ENCODE measurements at places on chromosomes 13 and 19.
A peak's percentile ranks its signal among the peaks of the same experiment; 100 is the strongest.

- no peaks in the 10 kb centered on the region for H3K4me1 ChIP-seq
- peaks cover 14% of the 10 kb centered on the region for H3K27me3 ChIP-seq
- H3K4me3 ChIP-seq: no peak overlapping the region
- H3K27ac ChIP-seq: no peak overlapping the region
Observed at GRCh38 chr19:29653398-29653797, 11.9 kb upstream of the PLEKHF1 start.

DNA sequence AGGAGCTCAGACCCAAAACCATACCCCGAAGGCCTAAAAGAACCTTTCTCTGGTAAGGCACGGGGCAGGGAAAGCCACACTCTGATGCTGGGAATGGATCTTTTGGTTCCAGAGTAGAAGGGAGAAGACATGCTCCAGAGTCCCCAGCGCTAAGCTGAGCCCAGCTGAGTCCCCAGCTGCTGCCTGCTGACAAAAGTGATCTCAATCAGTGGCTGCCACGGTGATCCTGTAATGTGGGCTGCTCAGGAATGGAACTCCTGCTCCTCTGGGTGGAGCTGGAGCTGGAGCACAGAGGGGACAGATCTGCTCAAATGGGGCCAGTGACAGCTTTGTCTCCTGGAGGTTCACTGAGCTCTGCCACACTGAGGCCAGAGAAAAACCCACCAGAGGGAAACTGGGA lies 70.5 kb downstream of the MLLT1 start:
- no peak for DNase-seq
- no peaks in the 10 kb centered on the region for H3K27me3 ChIP-seq
- H3K4me1 ChIP-seq: no peaks in the 10 kb centered on the region
- H3K4me3 ChIP-seq: no peak overlapping the region
- no peak overlapping the region for H3K27ac ChIP-seq
- H3K36me3 ChIP-seq: no peaks in the 10 kb centered on the region

- no peaks in the 10 kb centered on the region for H3K36me3 ChIP-seq
- no peaks in the 10 kb centered on the region for H3K27me3 ChIP-seq
- peaks cover 46% of the 10 kb centered on the region for H3K4me1 ChIP-seq
- no peak overlapping the region for H3K4me3 ChIP-seq
Observed at GRCh38 chr13:94063096-94063495, 416.4 kb downstream of the DCT start.

GRCh38 chr19:16134510-16134909 lies 9.0 kb upstream of the HSH2D start:
- no peak overlapping the region for H3K4me3 ChIP-seq
- no peak for DNase-seq
- no peak overlapping the region for H3K27ac ChIP-seq
- no peaks in the 10 kb centered on the region for H3K27me3 ChIP-seq
- peaks cover 26% of the 10 kb centered on the region for H3K36me3 ChIP-seq
- no peaks in the 10 kb centered on the region for H3K4me1 ChIP-seq

DNA sequence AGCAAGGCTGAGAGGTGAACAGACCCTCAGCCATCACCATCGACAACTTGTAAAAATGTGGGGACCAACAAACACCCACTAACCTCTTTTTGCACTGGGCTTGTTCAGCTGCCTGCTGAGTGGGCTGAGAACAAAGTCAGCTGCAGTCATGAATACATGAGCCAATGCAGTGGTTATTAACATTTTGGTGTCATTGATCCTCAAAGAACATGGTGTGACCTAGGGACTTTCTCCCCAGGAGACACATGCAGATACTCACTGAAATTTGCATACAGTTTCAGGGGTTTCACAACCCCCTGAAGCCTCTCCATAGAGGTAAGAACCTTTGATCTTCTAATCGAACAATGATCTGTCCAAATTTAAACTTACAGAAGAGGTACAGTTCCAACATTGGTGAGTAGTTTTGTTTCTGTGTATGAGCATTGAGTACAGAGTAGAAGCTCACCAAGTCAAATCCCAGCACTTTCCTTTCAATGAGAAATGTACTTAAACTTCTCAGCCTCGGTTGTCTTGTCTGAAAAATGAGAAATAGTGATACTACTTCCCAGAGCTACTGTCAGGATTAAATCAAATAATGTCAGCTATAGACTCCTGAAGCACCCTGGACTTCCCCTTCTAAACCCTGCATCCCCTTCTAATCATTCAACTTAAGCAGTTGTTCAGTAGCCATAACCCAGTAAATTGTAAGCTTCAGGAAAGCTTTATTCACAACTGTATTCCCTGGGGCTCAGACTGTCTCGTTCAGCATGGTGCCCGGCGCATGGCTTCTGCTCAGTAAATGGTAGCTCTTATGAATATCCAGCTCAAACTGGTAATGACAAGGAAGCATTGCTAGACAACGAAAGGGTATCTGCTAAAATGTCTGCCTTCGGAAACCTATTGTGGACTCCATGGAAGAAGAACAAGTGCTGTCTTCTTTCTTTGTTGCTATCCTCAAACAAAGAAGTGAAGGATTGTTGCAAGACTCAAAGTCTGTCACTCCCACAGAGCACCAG lies 148.7 kb downstream of the FOXO1 start:
- H3K4me3 ChIP-seq: no peak overlapping the region
- no peak for DNase-seq
- no peaks in the 10 kb centered on the region for H3K27me3 ChIP-seq
- H3K4me1 ChIP-seq: no peaks in the 10 kb centered on the region
- no peak overlapping the region for H3K27ac ChIP-seq

DNA sequence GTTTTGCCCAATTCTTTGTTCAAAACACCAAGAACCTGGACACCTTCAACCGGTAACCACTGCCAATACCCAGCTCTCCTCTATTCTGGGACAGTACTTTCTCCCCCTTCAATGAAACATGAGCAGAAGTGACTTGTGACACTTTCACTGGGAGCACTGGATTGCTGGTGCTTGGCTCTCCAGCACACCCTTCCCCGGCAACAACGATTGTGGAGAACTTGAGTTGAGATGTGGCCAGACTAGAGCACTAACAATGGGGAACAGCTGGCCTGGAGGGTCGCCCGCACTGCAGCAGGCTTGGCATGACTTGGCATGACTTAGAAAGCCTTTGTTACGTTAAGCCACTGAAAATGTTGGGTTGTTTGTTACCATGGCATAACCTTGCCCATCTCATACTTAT lies 7.5 kb upstream of the B3GLCT start:
- no peak overlapping the region for H3K27ac ChIP-seq
- DNase-seq: no peak
- H3K27me3 ChIP-seq: no peaks in the 10 kb centered on the region

- H3K36me3 ChIP-seq: no peaks in the 10 kb centered on the region
- peak overlapping the region; percentile 62 for H3K4me3 ChIP-seq
- H3K27ac ChIP-seq: peak overlapping the region; percentile 59
- peaks cover 16% of the 10 kb centered on the region for H3K4me1 ChIP-seq
- no peaks in the 10 kb centered on the region for H3K27me3 ChIP-seq
Observed at GRCh38 chr19:45637890-45638667, 1.1 kb downstream of the EML2 start.

GRCh38 chr19:913080-913748 lies at the start of gene R3HDM4:
R3HDM4 (minus strand) TSS chr19:913219; CDS start chr19:913157, 62 bp downstream.
- peak within 1 kb of the TSS; percentile 89 for H3K4me3 ChIP-seq
- peaks cover 13% of the 10 kb centered on the region for H3K27me3 ChIP-seq
- H3K4me1 ChIP-seq: peaks cover 13% of the 10 kb centered on the region
- H3K27ac ChIP-seq: peak within 1 kb of the TSS; percentile 77
- DNase-seq: peak; percentile 74

DNA sequence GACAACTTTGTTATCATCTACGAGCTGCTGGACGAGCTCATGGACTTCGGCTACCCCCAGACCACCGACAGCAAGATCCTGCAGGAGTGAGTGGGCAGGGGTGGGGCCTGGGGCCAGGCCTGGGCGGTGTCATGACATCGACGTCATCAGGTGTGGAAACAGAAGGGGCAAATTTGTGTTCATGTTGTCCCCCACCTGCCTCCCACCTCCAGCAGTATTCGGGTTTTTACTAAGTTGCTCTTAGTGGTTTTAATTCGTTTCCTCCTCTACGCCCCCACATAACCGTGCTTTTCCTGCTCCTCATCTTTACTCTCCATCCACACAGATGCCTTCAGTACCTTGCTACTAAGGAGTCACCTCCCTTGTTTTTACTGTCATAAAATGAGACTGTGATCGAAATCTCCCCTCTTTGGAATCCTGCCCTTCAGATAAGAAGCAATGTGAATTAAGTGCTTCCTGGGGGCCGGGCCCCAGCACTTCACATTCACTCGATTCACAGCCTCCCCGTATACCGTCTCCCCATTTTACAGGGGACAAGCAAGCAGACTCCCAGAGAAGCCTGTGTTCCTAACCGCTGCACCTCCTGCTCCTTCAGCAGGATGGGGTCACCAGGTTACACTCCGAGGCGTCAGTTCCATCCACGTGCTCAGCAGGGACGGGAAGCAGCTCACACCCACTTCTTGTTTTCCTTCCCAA lies 10.5 kb downstream of the AP1M1 start:
- H3K4me3 ChIP-seq: no peak overlapping the region
- peaks cover 23% of the 10 kb centered on the region for H3K36me3 ChIP-seq
- H3K4me1 ChIP-seq: no peaks in the 10 kb centered on the region

DNA sequence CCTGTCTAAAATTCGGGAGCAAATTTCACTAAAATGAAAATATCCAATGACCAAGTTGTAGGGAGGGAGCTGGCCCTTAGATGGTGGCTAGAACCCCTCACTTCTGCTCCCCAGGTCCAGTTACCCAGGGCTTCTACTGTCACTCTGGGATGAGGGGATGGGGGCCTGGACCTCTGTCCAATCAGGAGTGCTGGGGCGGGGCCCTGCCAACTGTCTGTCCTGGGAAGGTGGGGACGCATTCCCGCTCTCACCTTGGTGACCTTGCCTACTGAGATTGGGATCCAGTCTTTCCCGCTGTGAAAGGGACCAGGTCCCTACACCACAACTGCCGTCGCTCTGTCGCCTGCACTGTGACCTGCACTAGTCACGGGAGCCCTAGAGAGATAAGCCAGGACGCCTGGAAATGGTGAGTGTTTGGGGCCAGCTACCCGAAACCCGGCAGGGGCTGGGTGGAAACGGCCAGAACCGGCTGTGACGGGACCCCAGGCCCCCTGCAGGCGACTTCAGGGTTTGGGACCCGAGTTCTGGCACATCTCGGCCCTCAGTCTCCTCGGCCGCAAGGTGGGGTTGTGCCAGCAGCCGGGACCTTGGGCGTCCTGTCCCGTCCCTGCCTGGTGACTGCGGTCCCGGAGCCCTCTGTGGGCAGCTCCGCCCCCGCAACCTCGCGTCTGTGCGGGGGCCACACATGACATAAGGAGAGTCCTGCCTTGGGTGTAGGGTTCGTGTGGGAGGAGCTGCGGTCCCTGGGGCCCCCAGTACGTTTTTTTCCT lies 22.8 kb downstream of the ZNF20 start:
- H3K4me3 ChIP-seq: no peak overlapping the region
- H3K27me3 ChIP-seq: no peaks in the 10 kb centered on the region
- H3K27ac ChIP-seq: no peak overlapping the region
- H3K36me3 ChIP-seq: peaks cover 19% of the 10 kb centered on the region
- H3K4me1 ChIP-seq: no peaks in the 10 kb centered on the region
- no peak for DNase-seq

GRCh38 chr13:51360489-51360888 lies 21.0 kb downstream of the SERPINE3 start:
- peaks cover 44% of the 10 kb centered on the region for H3K36me3 ChIP-seq
- H3K4me3 ChIP-seq: no peak overlapping the region
- DNase-seq: no peak
- H3K27ac ChIP-seq: no peak overlapping the region
- H3K27me3 ChIP-seq: no peaks in the 10 kb centered on the region
- H3K4me1 ChIP-seq: no peaks in the 10 kb centered on the region

- H3K27me3 ChIP-seq: no peaks in the 10 kb centered on the region
- no peak overlapping the region for H3K4me3 ChIP-seq
- no peaks in the 10 kb centered on the region for H3K4me1 ChIP-seq
- peak; percentile 66 for DNase-seq
- no peaks in the 10 kb centered on the region for H3K36me3 ChIP-seq
Observed at GRCh38 chr13:100887729-100888151, 213.1 kb upstream of the TMTC4 start.

DNA sequence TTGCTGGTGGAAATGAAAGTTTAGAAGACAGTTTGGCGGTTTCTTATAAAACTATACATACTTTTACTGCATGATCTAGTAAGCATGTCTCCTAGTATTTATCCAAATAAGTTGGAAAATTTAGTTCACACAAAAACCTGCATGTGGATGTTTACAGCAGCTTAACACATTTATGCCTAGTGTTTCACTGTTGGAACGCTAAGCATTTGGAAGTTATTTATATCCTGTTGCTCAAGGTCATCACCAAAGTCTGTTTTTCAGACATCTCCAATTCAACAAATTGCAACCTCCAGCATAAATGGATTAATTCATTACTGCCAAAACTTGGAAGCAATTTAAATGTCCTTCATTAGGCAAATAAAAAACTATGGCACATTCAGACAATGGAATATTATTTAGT lies 461.8 kb downstream of the SUCLA2 start:
- no peaks in the 10 kb centered on the region for H3K27me3 ChIP-seq
- H3K4me1 ChIP-seq: no peaks in the 10 kb centered on the region

DNA sequence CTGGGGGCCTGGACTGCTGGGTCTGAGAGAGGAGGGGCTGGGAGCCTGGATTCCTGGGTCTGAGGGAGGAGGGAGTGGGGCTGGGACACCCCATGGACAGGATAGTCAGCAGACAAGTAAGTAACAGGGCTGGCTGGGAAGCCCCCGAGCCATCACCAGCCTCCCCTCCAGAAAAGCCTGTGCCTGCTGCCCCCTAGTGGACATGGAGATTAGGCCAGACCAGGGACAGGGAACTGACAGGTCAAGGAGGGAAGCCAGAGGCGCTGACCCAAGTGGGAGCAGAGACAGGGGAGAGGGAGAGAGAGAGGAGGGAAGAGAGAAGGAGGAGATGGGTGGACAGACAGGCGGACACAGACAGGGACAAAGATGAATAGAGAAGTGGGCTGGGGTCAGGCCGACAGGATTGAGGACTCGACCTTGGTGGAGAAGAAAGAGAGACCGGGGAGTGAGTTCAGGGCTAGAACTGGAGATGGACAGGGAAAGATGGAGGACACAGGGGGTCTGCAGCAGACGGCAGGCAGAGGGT lies 6.7 kb upstream of the ERFL start:
- H3K4me1 ChIP-seq: peaks cover 66% of the 10 kb centered on the region
- H3K4me3 ChIP-seq: no peak overlapping the region
- no peak overlapping the region for H3K27ac ChIP-seq
- H3K36me3 ChIP-seq: no peaks in the 10 kb centered on the region
- H3K27me3 ChIP-seq: no peaks in the 10 kb centered on the region
- DNase-seq: peak; percentile 79

- H3K36me3 ChIP-seq: no peaks in the 10 kb centered on the region
- no peaks in the 10 kb centered on the region for H3K27me3 ChIP-seq
Observed at GRCh38 chr13:36418022-36418805, 14.1 kb upstream of the CCNA1 start.

GRCh38 chr13:111203736-111204389 lies 88.8 kb downstream of the ARHGEF7 start:
- DNase-seq: no peak
- H3K4me1 ChIP-seq: peaks cover 39% of the 10 kb centered on the region
- H3K36me3 ChIP-seq: no peaks in the 10 kb centered on the region
- H3K4me3 ChIP-seq: no peak overlapping the region
- no peaks in the 10 kb centered on the region for H3K27me3 ChIP-seq
- peak overlapping the region; percentile 18 for H3K27ac ChIP-seq

DNA sequence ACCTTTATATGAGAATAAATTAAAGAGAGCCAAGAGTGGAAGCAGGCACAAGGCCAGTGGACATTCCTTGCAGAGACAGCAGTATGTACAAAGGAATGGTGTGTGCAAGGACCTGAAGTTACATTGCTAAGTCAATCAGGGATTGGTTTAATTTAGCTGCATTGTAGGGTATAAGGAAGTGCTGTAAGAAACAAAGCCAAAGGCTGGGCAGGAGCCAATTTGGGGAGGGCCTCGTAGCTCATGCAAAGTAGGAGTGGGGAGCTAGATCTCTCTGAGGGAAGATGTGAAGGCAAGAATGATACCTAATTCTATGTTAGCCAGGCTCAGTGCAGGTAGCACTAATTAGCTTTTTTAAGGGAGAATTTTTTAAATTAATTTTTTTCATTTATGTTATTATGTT lies 76.7 kb downstream of the SLAIN1 start:
- H3K4me3 ChIP-seq: no peak overlapping the region
- peaks cover under 1% of the 10 kb centered on the region for H3K36me3 ChIP-seq
- H3K27me3 ChIP-seq: no peaks in the 10 kb centered on the region
- H3K4me1 ChIP-seq: peaks cover 9% of the 10 kb centered on the region
- no peak for DNase-seq
